Hematopoietic multipotent progenitor cell treated with erythropoietin and hydrocortisone succinate and interleukin-3 and kit ligand, for 6 days (in vitro differentiated cells): ENCODE measurements at places on chromosomes 12 and 14.

- no peak for DNase-seq
Observed at GRCh38 chr14:54467280-54467679, 21.5 kb downstream of the GMFB start.

DNA sequence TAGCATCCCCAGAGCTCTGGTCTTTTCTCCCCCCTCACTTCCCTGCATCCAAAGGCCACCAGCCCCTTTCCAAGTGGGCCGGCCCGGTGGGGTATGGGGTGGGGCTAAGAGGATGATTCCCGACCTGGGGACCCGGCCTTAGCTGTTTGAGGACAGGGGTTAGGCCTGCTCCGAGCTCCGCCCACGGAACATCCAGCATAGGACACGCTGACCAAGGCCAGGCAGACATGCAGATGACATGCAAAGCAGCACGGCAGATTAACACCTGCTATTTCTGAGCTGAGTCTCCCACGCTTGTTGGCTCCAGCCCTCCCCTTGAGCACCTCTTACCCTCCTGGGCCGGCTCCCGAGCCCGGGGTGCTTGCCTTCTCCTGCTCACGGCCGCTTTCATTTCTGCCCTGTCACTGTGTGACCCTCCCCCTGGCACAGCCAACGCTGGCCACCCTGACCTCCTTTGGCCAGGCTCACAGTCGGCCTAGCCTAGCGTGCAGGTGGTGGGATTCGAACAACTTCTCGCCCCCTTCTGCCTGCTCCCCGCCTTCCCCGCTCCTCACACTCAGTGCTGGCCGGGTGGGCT is 40.2 kb downstream of the TEAD4 start:
- DNase-seq = no peak

GRCh38 chr12:132827763-132828703 is 636 bp downstream of the GOLGA3 start:
- DNase-seq = peak; percentile 67

DNA sequence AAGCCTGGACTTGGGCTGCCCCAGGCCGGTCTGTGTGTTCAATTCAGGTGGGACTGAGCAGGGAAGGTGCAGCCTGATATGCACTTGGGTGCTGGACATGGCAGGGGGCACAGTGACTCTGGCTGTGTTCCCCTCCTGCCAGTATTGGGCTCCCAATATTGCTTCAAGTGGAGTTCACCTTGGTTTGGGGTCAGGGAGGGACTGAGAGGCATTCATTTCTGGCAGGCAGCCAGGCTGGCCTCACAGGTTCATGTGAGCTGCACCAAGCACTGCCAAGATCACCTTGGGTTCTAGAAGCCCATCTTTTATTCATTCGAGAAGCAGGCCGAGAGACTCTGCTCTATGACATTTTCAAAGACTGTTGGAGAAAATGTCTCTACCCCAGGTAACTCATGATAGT is 245.0 kb downstream of the CHST11 start:
- no peak for DNase-seq

DNA sequence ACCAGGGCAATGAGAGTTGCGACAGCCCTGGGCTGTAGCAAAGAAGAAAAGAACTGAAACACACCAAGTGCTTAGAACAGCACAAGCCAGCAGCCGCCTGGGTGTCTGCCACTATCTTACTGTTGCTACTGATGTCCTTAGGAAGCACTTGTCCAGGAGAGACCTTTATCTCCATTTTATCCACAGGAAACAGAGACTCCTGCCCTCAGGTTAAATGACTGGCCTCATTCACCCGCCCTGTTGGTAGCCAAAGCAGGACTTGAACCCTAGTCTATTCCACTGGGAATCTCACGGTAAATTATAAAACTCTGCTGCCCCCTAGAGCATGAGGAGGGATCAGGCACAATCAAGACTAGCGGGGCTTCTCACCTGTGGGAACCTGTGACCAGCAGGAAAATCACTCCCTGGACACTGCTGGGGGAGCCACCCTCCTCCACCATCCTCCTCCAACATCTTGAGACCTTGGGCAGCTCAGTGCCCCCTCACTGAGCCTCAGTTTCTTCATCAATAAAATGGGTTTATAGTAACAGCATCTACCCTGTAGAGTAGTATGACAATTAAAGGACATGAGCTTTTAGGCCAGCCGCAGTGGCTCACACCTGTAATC is 20.5 kb upstream of the TESC start:
- DNase-seq = peak; percentile 74

- peak; percentile 56 for DNase-seq
Observed at GRCh38 chr12:119036878-119037825, 55.8 kb downstream of the SRRM4 start.

GRCh38 chr12:86712425-86712843 is 456.2 kb upstream of the MGAT4C start:
- no peak for DNase-seq

DNA sequence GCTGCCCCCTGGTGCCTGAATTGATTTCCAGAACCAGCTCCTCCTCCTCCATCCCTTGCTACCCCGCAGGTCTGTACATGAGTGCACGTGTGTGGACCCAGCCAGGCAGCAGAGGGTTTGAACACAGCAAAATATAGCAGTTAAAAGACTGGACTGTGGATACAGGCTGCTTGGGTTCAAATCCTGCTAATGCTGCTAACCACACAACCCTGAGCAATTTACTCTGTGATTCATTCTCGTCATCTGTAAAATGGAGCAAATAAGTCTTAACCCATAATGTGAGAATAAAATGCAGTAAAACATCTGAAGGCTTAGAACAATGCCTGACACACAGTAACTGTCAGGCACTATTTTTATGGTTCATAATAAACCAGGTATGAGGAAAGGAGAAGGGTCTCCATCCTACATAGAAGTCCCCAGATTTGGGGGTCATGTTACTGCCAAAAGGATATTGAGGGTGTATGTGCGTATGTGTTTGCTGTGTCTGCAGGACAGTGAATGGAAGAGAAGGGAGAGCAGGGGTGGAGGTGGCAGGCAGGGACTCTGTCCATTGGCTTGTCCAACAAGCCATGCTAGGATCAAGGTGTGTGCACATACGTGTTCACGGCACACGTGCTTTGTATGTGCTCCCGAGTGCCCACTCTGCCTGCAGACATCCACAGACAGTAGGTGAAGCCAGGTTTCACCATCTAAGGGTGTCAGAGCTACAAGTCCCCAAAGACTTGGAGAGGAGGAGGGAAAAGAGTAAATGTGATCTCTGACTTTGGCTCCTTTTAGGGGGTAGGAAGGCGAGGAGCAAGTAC is 1.5 kb upstream of the STAT6 start:
- DNase-seq = peak; percentile 92

- DNase-seq = no peak
Observed at GRCh38 chr12:45613296-45613695, 116.2 kb upstream of the ARID2 start.

DNA sequence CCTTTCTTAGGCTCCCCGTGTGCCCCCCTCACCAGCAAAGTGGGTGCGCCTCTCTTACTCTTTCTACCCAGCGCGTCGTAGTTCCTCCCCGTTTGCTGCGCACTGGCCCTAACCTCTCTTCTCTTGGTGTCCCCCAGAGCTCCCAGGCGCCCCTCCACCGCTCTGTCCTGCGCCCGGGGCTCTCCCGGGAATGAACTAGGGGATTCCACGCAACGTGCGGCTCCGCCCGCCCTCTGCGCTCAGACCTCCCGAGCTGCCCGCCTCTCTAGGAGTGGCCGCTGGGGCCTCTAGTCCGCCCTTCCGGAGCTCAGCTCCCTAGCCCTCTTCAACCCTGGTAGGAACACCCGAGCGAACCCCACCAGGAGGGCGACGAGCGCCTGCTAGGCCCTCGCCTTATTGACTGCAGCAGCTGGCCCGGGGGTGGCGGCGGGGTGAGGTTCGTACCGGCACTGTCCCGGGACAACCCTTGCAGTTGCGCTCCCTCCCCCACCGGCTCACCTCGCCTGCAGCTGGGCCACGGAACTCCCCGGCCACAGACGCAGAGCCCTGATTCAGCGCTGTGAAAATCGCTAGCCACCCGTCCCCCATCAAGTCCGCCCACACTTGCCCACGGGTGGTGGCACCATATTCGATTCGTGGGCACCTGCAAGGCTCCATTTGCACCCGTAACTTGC is 1.3 kb downstream of the TMEM233 start:
- no peak for DNase-seq

DNA sequence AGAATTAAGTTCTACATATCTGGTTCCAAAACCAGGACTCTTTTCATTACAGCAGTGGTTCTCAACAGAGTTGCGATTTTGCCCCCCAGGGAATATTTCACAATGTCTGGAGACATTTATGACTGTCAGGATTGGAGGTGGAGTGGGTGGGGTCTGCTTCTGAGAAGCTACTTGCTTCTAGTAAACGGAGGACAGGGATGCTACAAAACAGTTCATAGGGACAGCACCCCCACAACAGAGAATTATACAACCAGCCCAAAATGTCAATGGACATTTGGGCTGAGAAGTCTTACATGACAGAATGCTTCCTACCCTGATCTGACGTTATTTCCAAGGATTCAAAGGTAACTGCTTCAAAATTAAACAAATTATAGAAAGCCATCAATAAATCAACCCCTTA is 739 bp upstream of the SPATA7 start:
- DNase-seq = peak; percentile 19

DNA sequence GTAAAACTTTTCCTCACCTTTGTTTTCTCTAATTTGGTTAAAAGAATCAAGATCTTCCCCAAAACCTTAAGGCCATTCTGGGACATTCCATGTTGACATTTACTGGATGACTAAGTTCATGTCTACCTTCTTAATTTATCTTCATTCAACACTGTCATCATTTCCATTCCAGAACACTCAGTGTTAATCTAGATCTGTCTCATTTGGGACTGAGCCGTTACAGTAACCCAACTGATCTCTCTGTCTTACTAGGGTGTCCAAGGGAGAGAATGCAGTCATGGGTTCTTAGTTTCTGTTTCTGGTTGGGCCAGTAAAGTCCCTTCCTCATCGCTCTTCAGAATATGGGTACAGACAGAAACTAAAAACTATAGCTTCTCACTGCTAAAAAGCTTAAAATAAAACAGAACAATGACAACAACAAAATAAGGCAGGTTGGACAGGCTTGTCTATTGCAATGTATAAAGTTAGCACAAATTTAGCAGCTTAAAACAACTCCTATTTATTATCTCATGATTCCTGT is 144.8 kb downstream of the ASCL1 start:
- DNase-seq = no peak

DNA sequence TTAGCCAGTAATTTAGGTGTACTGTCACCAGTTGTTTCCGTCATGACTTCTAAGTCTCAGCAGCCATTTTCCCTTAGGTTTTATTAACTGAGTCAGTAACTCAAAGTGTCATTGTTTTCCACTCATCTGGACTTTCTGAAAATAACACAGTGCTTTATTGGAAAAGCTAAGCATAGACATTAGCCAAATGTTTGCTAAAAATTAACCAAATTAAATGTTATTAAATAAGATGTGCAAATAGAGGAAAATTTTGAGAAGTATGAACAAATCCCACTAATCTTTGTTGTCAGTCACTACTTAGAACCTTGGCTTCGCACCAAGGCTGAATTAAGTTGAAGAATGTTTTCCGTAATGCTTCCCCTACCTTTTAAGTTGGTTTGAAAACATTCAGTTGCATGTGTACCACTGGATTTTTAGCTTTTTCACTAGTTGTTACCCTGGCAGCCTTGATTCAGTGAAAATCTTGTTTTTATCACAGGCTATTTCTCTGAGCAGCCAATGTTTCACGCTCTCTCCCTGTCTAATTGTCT is 43.0 kb downstream of the BORCS5 start:
- DNase-seq = no peak

DNA sequence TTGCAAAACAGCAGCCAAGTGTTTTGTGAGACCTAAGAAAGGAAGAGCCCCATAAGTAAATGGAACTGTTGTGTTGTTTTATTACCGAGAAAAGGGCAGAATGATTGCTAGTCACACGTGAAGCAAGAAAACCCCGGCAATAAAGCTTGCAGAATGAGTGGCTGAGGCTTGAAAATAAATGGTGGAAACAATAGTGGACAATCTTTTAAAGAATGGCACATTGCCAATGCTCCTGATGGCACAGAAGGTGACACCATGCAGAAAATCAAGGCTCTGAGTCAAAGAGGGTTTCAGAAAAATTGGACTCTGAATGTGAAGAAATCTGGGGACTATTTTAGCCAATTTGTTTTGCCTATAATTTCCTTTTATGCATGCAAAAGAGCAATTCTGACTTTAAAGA is 4.0 kb upstream of the AQP2 start:
- no peak for DNase-seq

DNA sequence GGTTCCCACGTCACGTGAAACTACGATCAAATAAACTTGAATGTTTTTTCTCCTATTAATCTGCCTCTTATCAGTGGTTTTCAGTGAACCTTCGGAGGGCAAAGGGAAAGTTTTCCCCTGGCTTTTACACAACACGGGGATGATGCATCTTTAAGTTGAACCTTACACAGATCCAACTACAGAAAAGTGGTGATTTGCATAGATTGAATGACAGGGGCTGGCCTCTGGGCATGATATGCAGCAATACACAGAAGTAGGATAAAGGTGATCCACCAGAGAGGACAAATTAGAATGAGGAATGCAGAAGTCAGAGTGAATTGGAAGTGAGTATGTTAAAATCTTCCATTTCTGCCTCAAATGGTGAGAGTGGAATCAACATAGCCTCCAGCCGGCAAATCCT is 11.6 kb downstream of the GSG1 start:
- no peak for DNase-seq

GRCh38 chr14:20144820-20145219 is 6.2 kb downstream of the OR4N5 start:
- DNase-seq = no peak
